ENCODE measurements at places on chromosomes 11 and 22. TPM values are rescaled to one million over a fixed set of nuclear protein-coding genes. Genes with fewer than 3 reads are reported as not detected.

GRCh38 chr11:105935791-105936190 is 86.2 kb downstream of the MSANTD4 start:
- H3K36me3 ChIP-seq = no peaks in the 10 kb centered on the region
- H3K4me3 ChIP-seq = no peak overlapping the region
- no peaks in the 10 kb centered on the region for H3K4me1 ChIP-seq
- H3K27me3 ChIP-seq = no peaks in the 10 kb centered on the region
- DNase-seq = no peak

GRCh38 chr11:134658481-134659225 is 246.6 kb upstream of the B3GAT1 start:
- H3K36me3 ChIP-seq = no peaks in the 10 kb centered on the region
- H3K4me1 ChIP-seq = no peaks in the 10 kb centered on the region

DNA sequence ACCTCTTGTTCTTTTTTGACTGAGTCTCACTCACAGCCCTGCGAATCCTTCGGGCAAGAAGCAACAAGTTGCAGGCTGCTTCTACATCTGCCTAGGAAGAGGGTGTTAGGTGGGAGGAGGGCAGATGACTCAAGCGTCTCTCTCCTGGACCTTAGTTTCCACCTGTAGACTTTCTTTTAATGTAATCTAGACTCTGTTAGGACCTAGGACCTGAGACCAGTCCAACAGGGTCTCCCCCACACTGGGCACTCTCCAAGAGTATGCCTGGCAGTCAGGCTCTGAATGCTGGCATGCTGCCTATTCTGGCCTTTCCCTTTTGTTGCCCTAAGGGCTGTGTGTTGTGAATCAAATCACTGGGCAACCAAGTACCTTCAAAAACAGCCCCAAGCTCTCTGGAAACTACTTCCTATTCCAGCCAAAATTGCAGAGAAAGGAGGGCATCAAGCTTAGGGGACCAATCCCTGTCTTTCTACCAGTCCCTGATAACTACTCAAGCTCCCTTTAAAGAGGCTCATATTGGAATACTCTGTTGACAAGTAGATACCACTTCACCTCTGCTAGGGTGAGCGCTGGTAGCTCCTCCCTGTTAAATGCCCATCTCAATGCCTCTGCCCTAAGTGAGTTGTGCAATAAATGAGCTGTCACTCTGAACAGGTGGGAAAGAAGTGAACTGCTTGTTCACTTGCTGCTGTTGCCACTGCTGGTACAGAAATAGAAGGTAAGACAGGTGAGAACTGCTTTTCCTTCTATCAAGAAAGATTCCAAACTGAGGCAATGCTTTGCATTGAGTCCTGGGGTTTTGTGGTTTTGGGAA is at the start of gene BBOX1:
Gene BBOX1, plus strand, starts transcription at position 514 of the 814 bp plus-strand sequence. CDS start 14,616 bp downstream, outside the sequence.
- DNase-seq = no peak
- H3K27ac ChIP-seq = peak within 1 kb of the TSS; percentile 74
- H3K36me3 ChIP-seq = no peaks in the 10 kb centered on the region
- H3K4me3 ChIP-seq = no peak within 1 kb of the TSS

GRCh38 chr22:49155039-49155769 is 672.5 kb downstream of the BRD1 start:
- DNase-seq = peak; percentile 8
- H3K27me3 ChIP-seq = no peaks in the 10 kb centered on the region
- no peaks in the 10 kb centered on the region for H3K4me1 ChIP-seq
- no peak overlapping the region for H3K4me3 ChIP-seq

DNA sequence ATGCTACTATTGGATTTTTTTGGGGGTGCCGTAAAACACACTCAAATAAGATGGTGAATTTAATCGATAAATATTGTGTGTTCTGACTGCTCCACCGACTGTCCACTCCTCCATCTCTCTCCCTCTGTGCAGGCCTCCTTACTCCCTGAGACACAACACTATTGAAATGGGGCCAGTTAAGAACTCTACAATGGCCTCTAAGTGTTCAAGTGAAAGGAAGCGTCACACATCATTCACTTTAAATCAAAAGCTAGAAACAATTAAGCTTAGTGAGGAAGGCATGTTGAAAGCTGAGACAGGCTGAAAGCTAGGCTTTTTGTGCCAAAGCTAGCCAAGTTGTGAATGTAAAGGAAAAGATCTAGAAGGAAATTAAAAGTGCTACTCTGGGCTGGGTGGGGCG is 156.7 kb downstream of the CTTN start:
- no peak for DNase-seq
- H3K27me3 ChIP-seq = no peaks in the 10 kb centered on the region
- no peak overlapping the region for H3K27ac ChIP-seq
- H3K4me3 ChIP-seq = no peak overlapping the region

- peaks cover 6% of the 10 kb centered on the region for H3K4me1 ChIP-seq
- no peak overlapping the region for H3K4me3 ChIP-seq
- no peaks in the 10 kb centered on the region for H3K27me3 ChIP-seq
- H3K36me3 ChIP-seq = no peaks in the 10 kb centered on the region
- H3K27ac ChIP-seq = no peak overlapping the region
- no peak for DNase-seq
Observed at GRCh38 chr11:125141178-125141577, 23.4 kb upstream of the PKNOX2 start.

DNA sequence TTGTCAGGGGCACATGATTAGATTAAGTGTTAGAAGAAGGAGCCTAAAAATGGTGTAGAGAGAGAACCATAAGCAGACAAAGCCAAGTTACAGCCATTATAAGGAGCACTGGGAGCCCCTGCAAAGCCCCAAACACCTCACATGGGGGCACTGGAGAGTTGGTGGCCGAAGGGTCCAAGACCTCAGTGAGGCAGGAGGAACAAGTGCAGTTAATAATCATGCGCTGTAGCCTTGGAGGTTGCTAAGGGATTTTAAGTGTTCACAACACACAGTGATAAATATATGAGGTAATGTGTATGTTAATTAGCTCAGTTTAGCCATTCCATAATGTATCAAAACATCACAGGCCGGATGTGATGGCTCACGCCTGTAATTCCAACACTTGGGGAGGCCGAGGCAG is 54.4 kb upstream of the JAM3 start:
- H3K27me3 ChIP-seq = no peaks in the 10 kb centered on the region
- H3K27ac ChIP-seq = no peak overlapping the region
- no peak overlapping the region for H3K4me3 ChIP-seq
- H3K36me3 ChIP-seq = no peaks in the 10 kb centered on the region

DNA sequence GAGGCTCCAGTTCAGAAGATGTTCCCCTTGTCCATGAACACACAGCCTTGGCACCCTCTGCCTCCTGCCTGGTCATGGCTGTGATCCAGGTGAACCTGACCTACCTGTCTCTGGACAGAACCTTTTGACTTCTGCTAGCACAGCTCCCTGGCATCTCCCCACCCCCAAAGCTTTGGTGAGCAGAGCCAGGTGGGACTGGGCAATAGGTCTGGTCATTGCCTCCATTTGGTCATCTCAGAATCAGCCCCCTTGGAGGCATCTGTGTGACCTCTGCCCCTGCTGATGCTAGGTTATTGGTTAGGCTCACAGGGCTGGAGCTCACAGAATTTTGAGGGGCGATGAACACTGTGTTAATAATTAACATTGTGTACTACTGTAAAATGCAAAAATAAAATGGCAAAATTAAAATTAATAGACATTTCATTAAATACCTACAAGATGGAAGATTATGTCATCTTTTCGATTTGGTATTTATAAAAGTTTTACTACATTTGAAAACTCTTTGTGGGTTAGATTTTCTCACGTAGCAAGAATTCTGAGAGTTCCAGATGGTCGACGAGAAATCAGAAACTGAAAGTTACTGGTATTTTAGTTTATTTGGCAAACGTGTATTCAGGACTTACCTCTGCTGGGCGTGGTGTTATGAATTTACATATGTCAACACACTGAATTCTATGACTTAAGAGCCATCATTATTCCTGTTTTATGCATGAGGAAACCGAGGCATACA is 8.3 kb upstream of the KIAA0930 start:
- H3K27ac ChIP-seq = no peak overlapping the region
- no peak for DNase-seq
- no peaks in the 10 kb centered on the region for H3K36me3 ChIP-seq
- no peak overlapping the region for H3K4me3 ChIP-seq
- H3K27me3 ChIP-seq = no peaks in the 10 kb centered on the region

DNA sequence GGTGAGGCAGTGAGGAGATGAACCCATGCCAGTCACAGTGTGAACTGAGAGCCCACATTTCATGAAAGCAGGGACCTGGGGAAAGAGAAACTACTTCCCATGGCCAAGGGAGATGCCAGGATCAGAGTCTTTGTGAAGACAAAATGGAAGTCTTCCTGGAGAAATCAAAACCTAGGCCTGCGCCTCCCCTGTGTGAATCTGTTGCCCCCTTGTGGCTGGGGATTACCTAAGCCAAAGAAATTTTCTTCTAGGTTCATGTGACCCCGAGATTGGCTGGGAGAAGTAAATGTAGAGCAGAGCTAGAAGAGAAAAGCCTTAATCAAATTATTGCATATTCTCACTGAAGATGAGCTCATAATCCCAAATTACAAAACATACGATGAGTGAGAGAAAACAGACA is 1075.3 kb downstream of the TBC1D22A start:
- H3K4me3 ChIP-seq = no peak overlapping the region
- H3K36me3 ChIP-seq = no peaks in the 10 kb centered on the region
- H3K27ac ChIP-seq = no peak overlapping the region
- H3K27me3 ChIP-seq = no peaks in the 10 kb centered on the region
- DNase-seq = no peak

- no peaks in the 10 kb centered on the region for H3K27me3 ChIP-seq
- no peaks in the 10 kb centered on the region for H3K4me1 ChIP-seq
- no peaks in the 10 kb centered on the region for H3K36me3 ChIP-seq
- H3K27ac ChIP-seq = no peak overlapping the region
- no peak overlapping the region for H3K4me3 ChIP-seq
Observed at GRCh38 chr11:32870676-32871075, 21.9 kb upstream of the QSER1 start.

DNA sequence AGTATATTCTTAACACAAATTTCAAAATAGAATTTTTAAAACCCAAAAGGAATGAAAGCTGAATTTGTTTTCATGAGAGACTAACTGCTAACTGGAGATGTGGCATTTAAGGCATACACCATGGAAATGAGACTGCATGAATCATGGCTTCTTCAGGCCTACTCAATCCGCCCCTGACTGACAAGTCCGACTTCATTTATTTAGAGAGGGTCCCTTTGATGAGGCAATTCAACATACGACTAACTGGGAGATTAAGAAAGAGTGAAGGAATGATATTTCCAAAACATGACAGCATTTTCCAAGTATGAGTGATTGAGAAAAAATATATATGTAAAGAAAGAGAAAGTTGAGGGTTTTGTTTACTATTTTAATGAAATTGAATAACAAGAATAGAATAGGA is 720.1 kb downstream of the DLG2 start:
- H3K4me1 ChIP-seq = no peaks in the 10 kb centered on the region
- H3K27ac ChIP-seq = no peak overlapping the region
- H3K36me3 ChIP-seq = no peaks in the 10 kb centered on the region
- no peak overlapping the region for H3K4me3 ChIP-seq

GRCh38 chr11:17475666-17476316 is 854 bp downstream of the ABCC8 start:
- no peak for DNase-seq
- no peak overlapping the region for H3K27ac ChIP-seq
- H3K27me3 ChIP-seq = peaks cover 52% of the 10 kb centered on the region
- H3K36me3 ChIP-seq = no peaks in the 10 kb centered on the region

DNA sequence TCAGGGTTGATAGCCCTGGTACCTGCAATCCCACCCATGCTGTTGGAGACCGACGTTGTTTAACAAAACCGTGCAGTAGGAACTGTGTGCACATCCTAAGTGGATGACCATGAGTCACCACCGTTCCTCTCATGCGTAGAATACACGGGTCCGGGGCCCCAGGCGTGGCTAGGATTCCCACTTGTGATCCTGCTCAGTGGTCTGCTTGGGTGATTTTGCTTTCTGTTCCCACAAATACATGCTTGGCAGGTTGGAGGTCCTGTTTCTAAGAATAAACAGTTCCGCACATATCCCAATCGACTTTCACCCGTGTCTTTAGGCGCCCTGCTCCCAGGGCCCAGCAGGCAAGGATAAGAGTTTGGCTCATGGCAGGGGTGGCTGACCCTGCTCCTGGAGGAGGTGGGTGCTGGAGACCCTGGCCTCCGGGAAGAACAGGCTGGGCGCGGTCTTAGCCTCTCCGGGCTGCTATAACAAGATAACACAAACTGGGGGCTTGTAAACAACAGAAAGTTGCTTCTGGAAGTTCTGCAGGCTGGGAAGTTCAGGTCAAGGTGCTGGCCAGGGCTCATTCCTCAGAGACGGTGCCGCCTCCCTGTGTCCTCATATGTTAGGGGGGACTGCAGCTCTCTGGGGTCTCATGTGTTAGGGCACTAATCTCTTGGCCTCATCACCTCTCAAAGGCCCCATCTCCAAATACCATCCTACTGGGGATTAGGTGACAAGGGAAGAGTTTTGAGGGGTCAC is 1028.3 kb downstream of the BRD1 start:
- no peaks in the 10 kb centered on the region for H3K27me3 ChIP-seq
- no peak overlapping the region for H3K27ac ChIP-seq
- no peaks in the 10 kb centered on the region for H3K36me3 ChIP-seq
- no peaks in the 10 kb centered on the region for H3K4me1 ChIP-seq

- H3K36me3 ChIP-seq = no peaks in the 10 kb centered on the region
- H3K4me1 ChIP-seq = no peaks in the 10 kb centered on the region
- no peak overlapping the region for H3K4me3 ChIP-seq
Observed at GRCh38 chr11:6124245-6124644, 16.8 kb downstream of the OR56B4 start.

DNA sequence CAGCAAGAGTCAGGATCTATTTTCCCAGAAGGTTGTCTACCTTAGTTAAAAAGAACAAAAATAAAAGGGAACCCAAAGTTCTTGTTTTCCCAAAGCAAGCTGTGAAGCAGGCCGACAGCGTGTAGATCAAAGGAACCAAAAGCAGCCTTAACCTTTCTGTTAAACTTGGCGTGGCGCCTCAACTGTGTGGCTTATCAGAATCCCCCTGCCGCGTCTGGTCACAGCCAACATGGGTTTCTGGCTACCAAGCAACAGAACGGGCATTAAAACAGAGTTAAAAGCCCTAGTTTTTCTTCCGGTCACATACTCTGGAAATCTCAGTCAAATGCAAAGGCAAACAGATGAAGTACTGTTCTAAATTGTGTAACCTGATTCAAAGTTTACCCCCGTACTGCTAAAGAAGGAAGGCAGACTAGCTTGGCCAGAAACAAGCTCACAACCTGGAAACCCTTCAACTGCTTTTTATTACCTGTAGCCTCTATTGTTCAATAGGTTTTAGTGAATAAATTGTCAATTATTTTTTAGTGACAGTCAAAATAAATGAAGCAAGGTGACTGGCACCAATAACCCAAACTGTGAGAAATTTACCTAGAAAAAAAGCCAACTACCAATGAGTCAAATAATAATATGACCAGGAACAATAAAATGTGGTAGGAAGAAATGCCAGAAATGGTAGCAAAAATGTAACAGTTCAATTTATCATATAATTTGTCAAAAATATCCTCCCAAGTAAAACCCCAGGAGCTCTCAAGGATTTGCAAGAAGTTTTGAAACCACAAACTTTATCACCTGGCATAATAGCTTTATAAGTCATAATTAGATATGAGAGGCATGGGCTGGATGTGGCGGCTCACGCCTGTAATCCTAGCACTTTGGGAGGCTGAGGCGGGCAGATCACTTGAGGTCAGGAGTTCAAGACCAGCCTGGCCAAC is 21.4 kb downstream of the CHKA start:
- no peaks in the 10 kb centered on the region for H3K27me3 ChIP-seq
- peaks cover 6% of the 10 kb centered on the region for H3K4me1 ChIP-seq
- no peak overlapping the region for H3K4me3 ChIP-seq
- H3K36me3 ChIP-seq = no peaks in the 10 kb centered on the region

KRTAP5-11 gene
- not detected for total RNA-seq

NCF4 gene
- 17.8 TPM for total RNA-seq

YPEL4 gene
- total RNA-seq = 0.39 TPM

LRRC51 gene
- total RNA-seq = 7.3 TPM

DDIAS gene
- total RNA-seq = 1.8 TPM

LMO2 gene
- total RNA-seq = 8.4 TPM

BCO2 gene
- 14.7 TPM for total RNA-seq

XKR3 gene
- not detected for total RNA-seq

TSSK2 gene
- total RNA-seq = not detected

TLCD5 gene
- total RNA-seq = 8.1 TPM

CYP2D6 gene
- 0.39 TPM for total RNA-seq

TENM4 gene
- total RNA-seq = 15.3 TPM

OR51B2 gene
- not detected for total RNA-seq

Measured in tibial nerve (tissue), 4 donors.